GM23338 (cell line): ENCODE measurements at places on chromosomes 7 and 10.

DNA sequence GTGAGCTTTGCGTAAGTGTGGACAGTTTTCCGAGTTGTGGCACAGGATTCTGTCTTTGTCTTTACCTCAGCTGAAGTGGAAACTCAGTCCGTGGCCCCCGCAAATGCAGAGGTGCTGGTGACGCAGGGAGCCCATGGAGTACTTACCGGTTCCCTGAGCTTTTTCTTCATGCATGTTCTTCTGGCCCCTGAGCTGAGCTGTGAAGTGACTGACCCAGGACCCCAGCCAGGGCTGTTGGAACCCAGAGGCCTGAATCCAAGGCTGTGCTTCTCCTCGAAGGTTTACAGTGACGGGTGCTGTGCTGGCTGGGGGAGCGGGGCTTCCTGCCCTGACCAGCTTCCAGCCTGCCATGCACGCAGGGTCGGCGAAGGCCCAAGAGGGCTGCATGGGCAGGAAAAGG is 223.5 kb downstream of the GLRX3 start:
- no peak for DNase-seq

DNA sequence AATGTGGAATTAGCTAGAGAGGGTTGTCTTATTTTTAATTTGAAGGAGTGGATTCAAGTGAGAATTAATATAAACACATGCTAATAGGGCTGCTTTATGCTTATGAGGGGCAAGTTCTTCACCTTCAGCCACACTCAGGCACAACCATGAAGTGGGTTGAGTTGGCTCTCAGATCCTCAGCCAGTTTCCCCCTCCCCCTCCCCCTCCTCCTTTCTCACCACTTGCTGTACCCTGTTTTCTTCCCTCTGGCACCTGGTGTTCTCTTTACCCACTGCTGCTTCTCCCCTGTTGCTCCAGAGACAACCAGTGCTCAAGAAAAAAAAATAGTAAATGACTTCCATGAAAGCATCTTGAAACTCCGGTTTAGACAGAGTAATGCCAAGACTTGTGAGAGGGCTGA is 1083.3 kb downstream of the CNTNAP2 start:
- DNase-seq: no peak

DNA sequence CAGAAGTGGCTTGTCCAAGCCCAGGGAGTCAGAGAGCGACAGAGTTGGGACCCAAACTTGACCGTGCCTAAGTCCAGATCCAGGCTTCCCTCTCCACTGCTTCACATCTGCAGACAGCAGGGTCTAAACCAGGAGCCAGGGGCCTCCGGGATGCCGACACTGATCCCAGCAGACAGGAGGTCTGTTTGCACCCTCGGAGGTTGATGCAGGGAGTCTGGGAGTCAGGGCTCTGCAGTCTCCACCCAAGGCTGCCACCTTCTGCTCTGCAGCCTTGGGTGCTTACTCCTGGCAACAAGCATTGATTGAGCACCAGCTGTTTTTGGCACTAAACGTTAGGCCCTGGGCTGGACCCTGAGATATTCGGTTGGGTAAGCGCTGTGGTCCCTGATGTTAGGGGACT is 21.0 kb downstream of the ELFN1 start:
- no peak for DNase-seq

DNA sequence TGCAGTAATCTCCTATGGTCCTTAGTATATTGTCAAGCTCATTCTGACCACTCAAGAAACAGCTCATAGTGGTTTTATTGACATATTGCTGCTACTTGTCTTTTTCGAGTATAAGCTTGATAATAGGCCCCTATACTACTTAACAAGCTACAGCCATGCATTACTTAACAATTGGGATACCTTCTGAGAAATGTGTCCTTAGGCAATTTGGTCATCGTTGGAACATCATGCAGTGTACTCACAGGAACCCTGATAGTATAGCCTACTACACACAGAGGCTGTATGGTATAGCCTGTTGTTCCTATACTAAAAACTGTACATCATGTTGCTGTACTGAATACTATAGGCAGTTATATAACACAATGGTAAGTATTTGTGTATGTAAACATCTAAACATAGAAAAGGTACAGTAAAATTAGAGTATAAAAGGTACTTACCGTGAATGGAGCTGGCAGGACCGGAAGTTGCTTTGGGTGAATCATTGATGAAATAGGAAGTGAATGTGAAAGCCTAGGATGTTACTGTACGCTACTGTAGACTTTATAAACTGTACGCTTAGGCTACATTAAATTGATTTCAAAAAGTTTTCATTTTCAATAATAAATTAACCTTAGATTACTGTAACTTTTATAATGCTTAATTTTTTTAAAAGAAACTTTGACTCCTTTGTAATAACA is 160.9 kb downstream of the LRRC4 start:
- DNase-seq: no peak

DNA sequence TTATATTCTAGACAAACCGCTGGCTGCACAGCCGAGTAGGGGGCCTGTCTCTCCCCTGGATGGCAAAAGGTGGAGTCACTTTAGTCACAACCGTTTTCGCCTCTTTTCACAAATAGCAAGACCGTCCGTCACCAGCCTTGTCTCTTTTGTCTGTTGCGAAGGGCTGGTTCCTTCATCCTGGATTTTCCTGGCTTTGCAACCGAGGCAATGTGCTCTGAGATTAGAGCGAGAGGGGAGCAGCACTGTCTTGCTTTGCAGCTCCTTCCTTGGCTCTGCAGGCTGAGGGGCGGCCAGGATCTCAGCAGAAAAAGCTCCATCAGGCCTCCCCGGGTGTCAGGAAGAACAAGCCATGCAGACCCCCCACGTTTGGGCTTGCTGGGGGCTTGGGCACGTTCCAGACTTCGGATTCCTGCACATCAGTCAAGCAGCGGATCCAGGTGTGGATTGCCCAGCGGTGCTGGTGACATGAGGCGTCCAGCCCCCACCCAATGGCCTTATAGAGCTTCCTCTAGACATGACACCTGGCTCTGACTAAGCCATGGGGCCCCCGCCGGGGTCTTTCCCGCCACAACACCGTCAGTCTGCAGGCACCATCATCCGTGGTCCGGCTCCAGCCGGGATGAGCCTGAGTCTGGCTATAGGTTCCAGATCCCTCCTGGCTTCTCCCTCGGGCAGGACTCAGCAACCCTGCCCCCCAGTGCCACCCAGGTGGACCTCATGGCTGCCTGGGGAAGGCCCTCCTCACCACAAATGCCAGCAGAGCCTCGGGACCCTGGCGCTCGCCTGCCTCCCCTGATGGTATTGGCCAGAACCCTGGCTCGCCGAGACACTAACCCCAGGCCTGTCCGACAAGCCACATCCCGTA is 467.6 kb upstream of the FOXK1 start:
- no peak for DNase-seq

DNA sequence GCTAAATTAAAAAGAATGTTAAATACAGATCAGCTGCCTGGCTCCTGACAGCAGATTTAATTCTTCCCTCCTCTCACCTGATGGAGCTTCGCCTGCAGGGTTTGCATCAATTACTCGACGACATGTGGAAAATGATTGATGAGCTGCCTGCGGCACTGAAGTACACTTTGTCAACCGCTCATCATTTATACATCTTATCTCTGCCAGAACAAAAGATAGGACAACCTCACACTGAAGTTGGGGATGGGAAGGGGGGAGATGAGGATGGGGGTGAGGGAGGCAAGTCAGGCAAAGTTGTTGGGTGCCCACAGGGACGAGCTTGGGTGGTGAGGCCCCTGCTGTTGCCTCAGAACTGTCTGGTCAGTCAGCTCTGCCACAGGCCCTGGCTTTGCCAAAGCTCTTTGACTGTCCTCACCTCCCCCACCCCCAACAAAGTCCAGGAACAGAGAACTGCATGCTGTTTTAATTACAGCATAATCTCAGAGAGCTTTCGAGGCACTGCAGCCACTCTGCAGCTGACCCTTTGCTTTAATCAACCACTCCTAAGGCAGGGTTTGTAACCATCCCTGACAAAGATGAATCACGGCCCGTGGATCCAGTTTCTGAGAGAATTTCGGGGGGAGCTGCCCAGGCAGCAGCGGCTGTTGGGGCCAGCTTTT is 702.3 kb downstream of the LRMDA start:
- no peak for DNase-seq

DNA sequence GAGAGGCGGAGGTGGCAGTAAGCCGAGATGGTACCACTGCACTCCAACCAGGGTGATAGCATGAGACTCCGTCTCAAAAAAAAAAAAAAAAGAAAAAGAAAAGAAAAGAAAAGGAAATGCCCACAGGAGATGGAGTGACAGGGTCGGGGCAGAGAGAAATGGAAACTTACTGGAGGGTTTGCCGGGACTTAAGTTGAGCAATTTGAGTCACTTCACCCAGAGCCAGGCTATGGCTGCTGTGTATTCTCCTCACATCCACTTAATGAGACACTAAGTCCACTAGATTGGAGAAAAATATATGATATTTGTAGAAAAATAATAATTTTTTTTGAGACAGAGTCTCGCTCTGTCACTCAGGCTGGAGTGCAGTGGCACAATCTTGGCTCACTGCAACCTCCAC is 4.6 kb upstream of the PFKFB3 start:
- no peak for DNase-seq

DNA sequence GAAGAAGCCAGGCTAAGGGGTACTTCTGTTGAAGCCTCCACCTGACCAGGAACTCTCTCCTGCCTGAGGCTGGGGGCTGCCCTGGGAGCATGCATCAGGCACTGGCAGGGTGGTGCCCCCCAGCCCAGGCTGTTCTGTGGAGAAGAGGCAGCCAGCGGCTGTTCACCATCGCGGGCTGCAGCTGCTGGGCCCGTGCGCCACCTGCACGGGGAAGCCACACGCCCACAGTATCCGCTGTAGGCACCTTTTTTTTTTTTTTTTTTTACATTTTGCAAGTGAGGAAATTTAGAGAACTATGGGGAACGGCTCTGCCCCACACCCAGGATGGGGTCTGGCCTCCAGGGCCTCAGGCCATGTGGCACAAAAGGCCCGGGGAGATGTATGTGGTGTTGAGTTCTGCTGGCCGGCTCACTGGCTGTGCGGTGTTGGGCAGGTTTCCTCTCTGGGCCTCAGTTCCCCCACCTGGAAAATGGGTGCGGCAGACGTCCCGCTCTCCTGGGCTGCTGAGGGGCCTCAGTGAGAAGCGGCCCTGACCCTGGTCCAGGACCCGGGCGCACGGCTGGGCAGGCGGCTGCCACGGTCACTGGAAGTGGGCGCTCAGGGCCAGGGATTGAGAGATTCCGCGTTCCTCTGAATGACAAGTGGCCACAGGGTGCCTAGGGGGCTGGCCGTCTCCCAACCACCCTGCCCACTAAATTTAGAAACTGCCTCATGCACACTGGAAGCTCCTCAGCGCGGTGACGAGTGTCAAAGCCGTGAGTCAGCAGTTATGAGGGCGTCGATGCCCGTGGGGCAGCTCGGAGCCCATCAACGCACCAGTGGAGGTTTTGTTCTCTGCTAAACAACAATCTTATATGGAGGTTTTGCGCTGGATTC is 8.8 kb upstream of the INTS1 start:
- DNase-seq: no peak

DNA sequence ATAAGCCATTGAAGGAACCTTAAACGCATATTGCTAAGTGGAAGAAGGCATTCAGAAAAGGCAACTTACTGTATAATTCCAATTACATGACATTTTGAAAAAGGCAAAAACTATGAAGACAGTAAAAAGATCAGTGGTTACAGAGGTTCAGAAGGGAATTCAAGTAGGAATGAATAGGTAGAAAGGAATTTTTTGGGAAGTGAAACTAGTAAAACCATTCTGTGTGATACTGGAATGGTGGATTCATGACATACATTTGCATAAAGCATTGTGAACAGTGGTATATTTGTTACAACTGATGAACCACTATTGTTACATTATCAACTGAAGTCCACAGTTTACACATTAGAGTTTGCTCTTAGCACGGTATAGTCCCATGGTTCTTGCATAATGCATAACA is 114.2 kb upstream of the GPR22 start:
- no peak for DNase-seq

- DNase-seq: no peak
Measured at GRCh38 chr7:129090300-129090907, 35.5 kb upstream of the TNPO3 start.

GRCh38 chr7:157018328-157018996 is 8.0 kb upstream of the MNX1 start:
- no peak for DNase-seq

GRCh38 chr10:79932841-79933379 is 16.0 kb downstream of the SFTPD start:
- DNase-seq: no peak

DNA sequence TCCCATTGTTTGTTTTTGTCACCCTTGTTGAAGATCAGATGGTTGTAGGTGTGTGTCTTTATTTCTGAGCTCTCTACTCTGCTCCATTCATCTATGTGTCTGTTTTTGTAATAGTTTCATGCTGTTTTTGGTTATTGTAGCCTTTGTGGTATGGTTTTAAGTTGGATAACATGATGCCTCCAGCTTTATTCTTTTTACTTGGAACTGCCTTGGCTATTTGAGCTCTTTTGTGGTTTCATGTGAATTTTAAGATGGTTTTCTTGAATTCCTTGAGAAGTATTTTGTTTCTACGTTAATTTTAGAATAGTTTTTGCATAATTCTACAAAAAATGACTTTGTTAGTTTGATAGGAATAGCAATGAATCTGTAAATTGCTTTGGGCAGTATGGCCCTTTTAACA is 170.0 kb upstream of the IGFBP3 start:
- no peak for DNase-seq

- DNase-seq: no peak
Measured at GRCh38 chr10:99996671-99997648, 12.8 kb downstream of the DNMBP start.

- DNase-seq: no peak
Measured at GRCh38 chr10:4370376-4370775, 455.6 kb upstream of the AKR1E2 start.

GRCh38 chr10:28631896-28632583 is 45.3 kb upstream of the BAMBI start:
- DNase-seq: no peak

GRCh38 chr10:1151076-1152033 is 95.2 kb downstream of the WDR37 start:
- DNase-seq: no peak

DNA sequence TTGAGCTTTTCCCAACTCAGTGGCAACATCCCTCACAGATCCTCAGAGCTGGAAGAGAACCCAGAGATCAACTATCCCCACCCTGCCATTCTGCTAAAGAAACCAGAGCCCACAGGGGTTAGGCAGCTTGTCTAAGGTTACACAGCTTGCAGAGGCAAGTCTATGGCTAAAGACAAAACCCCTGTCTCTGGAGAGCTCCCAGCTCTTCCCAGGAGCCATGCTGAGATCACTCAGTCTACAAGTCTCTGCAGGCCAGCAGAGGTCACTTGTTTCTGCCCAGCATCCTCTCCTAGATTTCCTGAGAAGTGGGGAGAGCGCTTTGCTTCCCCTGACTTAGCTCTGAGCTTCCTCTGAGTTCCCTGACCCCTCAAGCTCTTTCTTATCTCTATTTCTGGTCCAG is 28.5 kb upstream of the LOXL4 start:
- DNase-seq: no peak

- peak; percentile 22 for DNase-seq
Measured at GRCh38 chr10:101225846-101226421, 3.3 kb downstream of the LBX1 start.
